Lower leg skin (tissue), 4 donors: ENCODE measurements at places on chromosomes 4 and X. TPM values are rescaled to one million over a fixed set of nuclear protein-coding genes. Genes with fewer than 3 reads are reported as not detected.

DNA sequence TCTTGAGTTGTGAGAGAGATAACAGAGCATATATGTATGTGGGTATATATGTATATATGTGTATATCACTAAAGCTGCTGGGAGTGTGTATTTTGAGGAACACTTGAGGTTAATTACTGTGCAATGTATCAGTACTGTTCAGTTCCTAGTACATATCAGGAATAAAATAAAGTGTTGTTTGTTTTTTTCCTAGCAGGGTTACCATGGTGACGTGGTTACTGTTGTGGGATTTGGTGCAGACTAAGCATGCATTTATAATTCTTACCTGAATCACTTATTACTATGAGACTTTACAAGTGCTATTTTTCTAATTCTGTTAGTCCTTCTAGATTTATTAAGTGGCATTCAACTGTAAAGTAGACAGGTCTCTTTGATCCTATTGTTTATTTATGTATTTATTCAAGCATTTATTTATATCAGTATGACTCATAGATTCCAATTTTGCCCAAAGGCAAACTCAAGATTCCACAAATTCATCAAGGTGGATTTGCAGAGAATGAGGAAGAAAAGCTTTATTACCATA, 26.9 kb upstream of the BEX4 start:
- no peak for DNase-seq

GRCh38 chrX:19647731-19648588, 132.7 kb upstream of the MAP3K15 start:
- no peak for DNase-seq

GRCh38 chrX:129529685-129530281, 6.5 kb upstream of the SMARCA1 start:
- DNase-seq = no peak

DNA sequence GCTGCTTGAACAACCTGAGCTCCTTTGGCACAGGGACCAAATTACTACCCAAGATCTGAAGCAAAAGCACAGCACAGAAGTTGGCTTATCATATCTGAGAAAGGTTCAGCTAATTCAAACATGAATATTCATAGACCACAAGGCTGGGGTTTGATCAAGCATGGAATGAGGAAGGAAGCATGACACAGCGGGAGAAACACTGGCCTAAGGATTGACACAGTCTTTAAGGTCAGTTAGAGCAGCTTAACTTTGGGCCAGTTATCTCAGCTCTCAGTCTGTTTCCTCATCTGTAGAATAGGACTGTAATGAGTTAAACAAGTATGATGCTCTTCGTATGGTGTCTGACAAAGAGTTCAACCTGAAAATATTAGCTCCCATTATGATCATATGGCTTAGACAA, 88.5 kb upstream of the CBR4 start:
- no peak for DNase-seq

DNA sequence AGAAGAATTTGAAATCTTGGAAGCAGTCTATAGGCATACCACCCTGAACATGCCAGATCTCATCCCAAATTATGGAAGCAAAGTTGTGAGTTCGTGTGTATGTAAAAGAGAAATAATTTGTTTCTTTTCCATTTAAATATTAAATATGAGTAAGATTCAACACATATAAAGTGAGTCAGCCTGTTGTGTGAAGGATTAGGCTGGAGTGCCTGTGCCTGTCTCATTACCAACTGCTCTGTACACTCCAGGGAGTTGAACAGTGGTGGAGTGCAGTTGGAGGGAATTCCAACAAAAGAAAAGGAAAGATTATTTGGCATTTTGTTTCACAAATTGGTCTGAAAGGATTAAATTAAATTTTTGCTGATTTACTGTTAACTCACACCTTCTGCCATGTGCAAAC, 435.6 kb downstream of the FAT4 start:
- no peak for DNase-seq

DNA sequence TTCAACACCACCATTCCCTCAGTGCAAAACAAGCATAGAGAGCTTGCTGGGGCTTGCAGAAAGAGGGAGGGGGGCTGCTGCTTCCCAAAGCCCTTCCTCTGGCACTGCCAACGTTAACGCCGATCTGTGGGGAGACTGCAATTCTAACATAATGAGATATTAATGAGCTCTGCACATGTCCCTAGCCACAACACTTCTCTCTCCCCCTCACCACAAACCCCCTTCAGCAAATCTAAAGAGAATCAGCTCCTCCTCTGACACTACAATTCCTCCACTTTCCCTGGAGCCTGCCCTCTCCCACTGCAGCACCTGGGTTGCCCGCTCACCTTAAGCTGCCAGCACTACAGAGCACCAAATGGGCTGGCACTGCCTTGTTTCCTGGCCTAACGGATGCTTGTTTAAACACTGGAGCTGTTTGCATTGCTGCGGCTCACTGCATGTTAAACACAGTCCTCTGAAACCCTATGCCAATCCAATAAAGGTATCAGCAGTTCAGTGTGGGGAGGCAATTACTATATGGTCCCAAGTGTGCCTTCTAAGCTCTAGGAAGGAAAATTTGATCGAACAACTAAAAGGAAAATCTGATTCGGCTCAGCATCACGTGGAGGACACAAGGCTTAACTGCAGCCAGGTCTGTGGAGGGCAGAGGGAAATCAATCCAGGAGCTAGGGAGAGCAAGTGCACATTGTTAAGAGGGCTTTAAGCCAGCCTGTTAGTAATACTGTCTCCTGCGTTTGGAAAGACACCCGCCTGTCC, 232.4 kb downstream of the MAML3 start:
- no peak for DNase-seq

GRCh38 chr4:52266537-52267137, 215.5 kb downstream of the SPATA18 start:
- DNase-seq = no peak

GRCh38 chrX:150460781-150461180, 97.7 kb downstream of the MAMLD1 start:
- no peak for DNase-seq

- no peak for DNase-seq
Observed at GRCh38 chrX:30904186-30904585, 15.1 kb upstream of the TAB3 start.

DNA sequence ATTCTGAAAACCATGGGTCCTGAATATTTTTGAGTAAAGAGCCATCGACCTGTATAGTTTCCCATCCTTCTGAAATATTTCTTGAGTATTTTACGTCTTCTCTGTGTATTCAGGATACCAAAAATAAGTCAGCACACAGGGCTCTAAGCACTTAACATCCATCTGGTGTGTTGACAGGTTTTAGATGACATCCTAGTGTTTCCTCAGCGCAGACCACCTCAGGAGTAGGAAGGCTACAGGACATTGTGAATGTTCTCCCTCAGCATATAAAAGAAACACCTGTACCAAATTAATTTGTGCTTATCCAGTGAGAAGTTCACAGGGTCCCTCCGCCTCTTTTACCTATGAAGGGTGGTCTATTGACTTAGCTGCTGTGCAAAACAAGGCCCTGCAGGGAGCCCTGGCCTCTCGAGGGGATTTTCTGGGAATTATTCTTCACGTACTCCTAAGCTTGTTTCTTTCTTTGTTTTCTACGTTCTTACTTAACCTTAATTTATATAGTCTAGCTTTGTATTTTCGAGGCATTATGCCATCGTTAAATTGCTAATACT, 241.8 kb downstream of the FBXO8 start:
- no peak for DNase-seq

- DNase-seq = no peak
Observed at GRCh38 chr4:120266602-120267001, 200.0 kb upstream of the MAD2L1 start.

- no peak for DNase-seq
Observed at GRCh38 chrX:69173906-69174305, 8.7 kb upstream of the PJA1 start.

GRCh38 chr4:47013373-47013772, 18.0 kb upstream of the GABRB1 start:
- no peak for DNase-seq

GRCh38 chr4:10243856-10244255, 127.3 kb upstream of the WDR1 start:
- DNase-seq = no peak

DNA sequence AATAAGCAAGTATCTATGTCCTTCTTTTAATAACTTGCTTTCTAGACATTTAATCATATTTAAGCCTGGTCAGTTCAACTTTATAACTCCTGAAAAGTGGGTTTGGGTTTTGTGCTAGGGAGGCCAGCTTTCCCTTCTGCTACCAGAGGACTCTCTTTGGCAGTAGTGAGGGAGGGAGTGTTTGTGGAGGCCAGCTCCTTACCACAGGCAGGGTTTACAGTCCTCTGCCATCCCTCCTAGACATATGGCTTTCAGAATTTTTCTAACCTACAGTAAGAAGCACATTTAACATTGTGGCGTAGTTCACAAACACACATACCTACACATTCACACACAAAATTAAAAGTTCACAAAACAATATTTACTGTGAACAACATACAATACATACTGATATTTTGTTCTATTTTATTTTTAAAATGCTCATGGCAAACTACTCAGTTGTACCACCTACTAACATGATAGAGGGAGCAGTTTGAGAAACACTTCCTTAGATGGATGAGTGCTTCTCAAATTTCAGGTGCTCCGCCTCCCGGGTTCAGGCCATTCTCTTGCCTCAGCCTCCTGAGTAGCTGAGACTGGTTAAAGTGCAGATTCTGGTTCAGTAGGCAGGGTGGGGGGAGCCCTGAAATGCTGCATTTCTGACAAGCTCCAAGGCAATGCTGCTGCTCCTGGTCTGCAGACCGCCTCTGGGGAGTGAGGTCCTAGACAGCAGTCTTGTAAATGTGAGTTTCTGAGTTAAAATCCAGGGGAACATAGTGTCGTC, 86.7 kb downstream of the PTTG2 start:
- no peak for DNase-seq

DNA sequence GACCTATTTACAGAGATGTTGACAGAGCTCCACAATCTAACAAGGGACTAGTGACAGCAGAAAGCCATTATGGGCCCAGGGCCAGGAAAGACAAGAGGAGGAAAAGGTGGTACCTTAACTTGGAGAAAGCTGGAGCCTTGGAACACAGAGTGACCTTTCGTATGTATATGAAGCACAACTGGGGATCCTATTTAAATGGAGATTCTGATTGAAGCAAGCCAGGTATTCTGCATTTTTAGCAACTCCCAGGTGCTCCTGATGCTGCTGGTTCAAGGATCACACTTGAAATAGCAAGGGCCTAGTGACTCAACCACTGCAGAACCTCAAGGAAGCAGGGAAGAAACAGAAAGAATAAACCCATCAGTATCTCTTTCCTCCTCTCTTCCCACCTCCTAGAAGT, 99.4 kb downstream of the TMEM47 start:
- no peak for DNase-seq

The NALF2 gene
- total RNA-seq = not detected

The ELOVL6 gene
- total RNA-seq = 15.9 TPM

The ATP2B3 gene
- total RNA-seq = not detected

The PCDH19 gene
- total RNA-seq = 0.65 TPM

The RAB33A gene
- total RNA-seq = not detected

The CXCL3 gene
- 0.49 TPM for total RNA-seq
